ENCODE measurements at places on chromosomes 2 and 18.

GRCh38 chr18:75360215-75360614 lies 67.3 kb downstream of the SMIM21 start:
- no peak for DNase-seq

GRCh38 chr2:55239656-55240222 lies 7.3 kb downstream of the RPS27A start:
- DNase-seq, result no peak

DNA sequence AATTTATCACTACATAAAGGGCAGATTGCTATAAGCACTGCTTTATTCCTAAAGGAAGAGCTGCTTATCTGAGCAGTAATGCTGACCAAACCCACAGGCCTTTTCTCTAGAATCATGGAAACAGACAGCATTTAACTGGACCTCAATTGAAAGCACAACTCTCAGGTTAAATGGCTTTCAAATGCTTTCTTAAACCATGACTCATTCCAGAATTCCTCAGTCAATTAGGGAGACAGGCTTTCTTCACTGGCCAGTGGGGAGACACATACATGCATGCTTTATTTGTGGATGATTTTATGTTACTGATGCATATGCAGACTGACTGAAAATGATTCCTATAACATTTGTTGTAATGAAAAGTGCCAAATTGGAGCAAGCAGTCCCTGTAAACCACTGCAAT lies 114.6 kb downstream of the ACVR1 start:
- no peak for DNase-seq

GRCh38 chr2:42053791-42054701 lies 6.2 kb downstream of the PKDCC start:
- DNase-seq, result no peak

GRCh38 chr2:68121873-68122679 lies 35.6 kb upstream of the PNO1 start:
- peak; percentile 73 for DNase-seq

DNA sequence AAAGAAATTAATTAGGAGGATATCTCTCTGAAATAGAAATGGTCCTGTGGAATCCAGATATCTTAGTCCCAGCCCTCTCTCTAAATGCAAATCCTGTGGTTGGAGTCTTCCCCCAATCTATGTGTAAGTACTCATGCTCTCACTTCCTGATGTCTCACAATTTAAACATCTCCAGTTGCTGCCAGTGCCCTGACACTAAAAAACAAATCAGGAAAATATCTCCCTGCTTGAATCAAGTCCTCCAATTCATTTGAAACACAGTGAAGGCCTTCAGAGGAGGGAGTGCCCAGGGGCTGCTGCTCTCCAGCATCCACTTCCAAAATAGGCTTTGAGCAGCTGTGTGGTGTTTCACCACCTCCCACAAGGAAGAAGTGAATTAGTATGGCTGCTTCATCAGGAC lies 413.8 kb downstream of the RAD51AP2 start:
- no peak for DNase-seq

- peak; percentile 80 for DNase-seq
Observed at GRCh38 chr2:229852565-229852964, 69.2 kb downstream of the TRIP12 start.

DNA sequence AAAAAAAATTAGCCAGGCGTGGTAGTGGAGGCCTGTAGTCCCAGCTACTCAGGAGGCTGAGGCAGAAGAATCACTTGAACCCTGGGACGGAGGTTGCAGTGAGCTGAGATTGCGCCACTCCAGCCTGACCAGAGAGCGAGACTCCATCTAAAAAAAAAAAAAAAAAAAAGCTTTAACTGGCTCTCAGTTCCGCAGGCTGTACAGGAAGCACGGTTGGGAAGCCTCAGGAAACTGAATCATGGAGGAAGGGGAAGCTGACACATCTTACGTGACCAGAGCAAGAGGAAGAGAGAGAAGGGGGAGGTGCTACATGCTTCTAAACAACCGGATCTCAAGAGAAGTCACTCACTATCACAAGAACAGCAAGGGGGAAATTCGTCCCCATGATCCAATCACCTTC lies 505.6 kb upstream of the SLC8A1 start:
- no peak for DNase-seq

GRCh38 chr2:125747165-125747425 lies 908.9 kb upstream of the GYPC start:
- no peak for DNase-seq

Data from CD4-positive, alpha-beta T cell treated with Interleukin-15 for 4 hours (primary cell).